SJSA1 (cell line): ENCODE measurements at places on chromosomes 7 and 10. TPM values are rescaled to one million over a fixed set of nuclear protein-coding genes. Genes with fewer than 3 reads are reported as not detected.

GRCh38 chr10:124003070-124003419 lies 90.4 kb downstream of the CHST15 start:
- no peaks in the 10 kb centered on the region for H3K36me3 ChIP-seq
- no peak overlapping the region for H3K4me3 ChIP-seq
- DNase-seq = peak; percentile 31

GRCh38 chr10:132921818-132922807 lies 20.3 kb downstream of the CFAP46 start:
- H3K27me3 ChIP-seq = no peaks in the 10 kb centered on the region
- DNase-seq = no peak

- H3K4me3 ChIP-seq = no peak overlapping the region
- no peaks in the 10 kb centered on the region for H3K36me3 ChIP-seq
- no peak overlapping the region; the same call in 1 of the 2 replicates for H3K27ac ChIP-seq
- no peak for DNase-seq
- peaks cover 24% of the 10 kb centered on the region for H3K4me1 ChIP-seq
Observed at GRCh38 chr7:138876326-138876725, 78.3 kb upstream of the ATP6V0A4 start.

- H3K27me3 ChIP-seq = no peaks in the 10 kb centered on the region
- H3K4me1 ChIP-seq = peaks cover 61% of the 10 kb centered on the region
- H3K4me3 ChIP-seq = no peak overlapping the region
- H3K36me3 ChIP-seq = peaks cover 2% of the 10 kb centered on the region; the same call in 1 of the 2 replicates
Observed at GRCh38 chr10:119273413-119273812, 66.0 kb downstream of the GRK5 start.

GRCh38 chr7:151637781-151638261 lies 118.1 kb upstream of the RHEB start:
- no peaks in the 10 kb centered on the region for H3K36me3 ChIP-seq
- peak; percentile 81 for DNase-seq
- no peak overlapping the region for H3K4me3 ChIP-seq
- H3K27ac ChIP-seq = peak overlapping the region; percentile 64; the same call in 1 of the 2 replicates

Gene CYP3A5
- total RNA-seq = 0.37 and 1.8 TPM in 2 replicates

GRCh38 chr10:86163522-86164173 lies 202.9 kb downstream of the GRID1 start:
- no peak for DNase-seq
- H3K27me3 ChIP-seq = no peaks in the 10 kb centered on the region
- H3K27ac ChIP-seq = no peak overlapping the region
- H3K36me3 ChIP-seq = no peaks in the 10 kb centered on the region
- H3K4me1 ChIP-seq = no peaks in the 10 kb centered on the region

Gene EVX1
- total RNA-seq = not detected in 2 replicates

GRCh38 chr10:104308439-104308903 lies 29.8 kb downstream of the ITPRIP start:
- peaks cover 15% of the 10 kb centered on the region for H3K4me1 ChIP-seq
- DNase-seq = no peak
- H3K4me3 ChIP-seq = no peak overlapping the region
- no peaks in the 10 kb centered on the region for H3K27me3 ChIP-seq
- H3K36me3 ChIP-seq = peaks cover 42% of the 10 kb centered on the region

- H3K4me1 ChIP-seq = no peaks in the 10 kb centered on the region
- no peak overlapping the region for H3K4me3 ChIP-seq
Observed at GRCh38 chr7:142740786-142741185, 8.5 kb upstream of the PRSS1 start.

DNA sequence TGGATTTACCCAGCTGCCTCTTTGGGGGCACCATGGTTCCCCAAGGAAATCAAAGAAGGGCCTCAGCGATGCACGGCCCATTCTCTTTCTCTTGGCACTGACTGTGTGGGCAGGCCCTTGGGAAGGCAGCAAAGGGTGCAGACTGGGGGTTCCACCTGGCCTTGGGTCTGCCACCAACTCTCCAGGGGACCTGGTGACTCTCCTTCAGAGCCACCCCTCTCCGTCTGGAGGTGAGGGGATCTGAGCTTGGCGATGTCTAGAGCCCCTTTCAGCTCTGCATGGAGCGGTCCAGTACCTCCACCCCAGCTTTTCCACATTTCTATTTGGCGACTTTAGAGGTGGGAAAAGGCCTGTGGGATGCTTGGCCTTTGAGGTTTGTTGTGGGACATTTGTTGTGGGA lies 69.1 kb downstream of the C10orf120 start:
- H3K27ac ChIP-seq = no peak overlapping the region
- no peaks in the 10 kb centered on the region for H3K4me1 ChIP-seq
- H3K27me3 ChIP-seq = no peaks in the 10 kb centered on the region; the same call in 1 of the 2 replicates
- no peak for DNase-seq
- no peaks in the 10 kb centered on the region for H3K36me3 ChIP-seq

Gene LDB1
- total RNA-seq = 22.5 and 29.0 TPM in 2 replicates

GRCh38 chr7:4233621-4234497 lies 448.2 kb upstream of the FOXK1 start:
- H3K27me3 ChIP-seq = no peaks in the 10 kb centered on the region
- no peak overlapping the region for H3K27ac ChIP-seq
- peaks cover 1% of the 10 kb centered on the region; the same call in 1 of the 2 replicates for H3K36me3 ChIP-seq
- no peak for DNase-seq
- no peak overlapping the region for H3K4me3 ChIP-seq
- no peaks in the 10 kb centered on the region for H3K4me1 ChIP-seq

DNA sequence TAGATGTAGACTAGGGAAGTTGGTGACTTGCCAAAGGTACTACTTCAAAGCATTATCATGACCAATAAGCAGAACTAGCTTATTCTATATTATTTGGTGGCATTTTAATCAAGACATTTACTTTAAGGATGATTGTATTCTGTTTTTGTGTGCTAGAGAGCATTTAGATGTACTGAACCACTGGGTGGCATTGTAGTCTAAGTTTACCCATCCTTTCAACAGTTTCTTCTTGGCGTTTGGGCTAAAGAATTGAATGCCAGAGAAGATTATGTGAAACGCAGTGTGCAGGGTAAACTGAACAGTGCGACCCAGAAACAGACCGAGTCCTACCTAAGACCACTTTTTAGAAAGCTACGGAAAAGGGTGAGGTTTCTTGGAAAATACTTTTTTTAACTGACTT lies 26.8 kb downstream of the PRPF18 start:
- DNase-seq = no peak
- H3K36me3 ChIP-seq = peaks cover 44% of the 10 kb centered on the region
- H3K4me3 ChIP-seq = no peak overlapping the region
- H3K4me1 ChIP-seq = peaks cover 33% of the 10 kb centered on the region
- no peak overlapping the region for H3K27ac ChIP-seq

DNA sequence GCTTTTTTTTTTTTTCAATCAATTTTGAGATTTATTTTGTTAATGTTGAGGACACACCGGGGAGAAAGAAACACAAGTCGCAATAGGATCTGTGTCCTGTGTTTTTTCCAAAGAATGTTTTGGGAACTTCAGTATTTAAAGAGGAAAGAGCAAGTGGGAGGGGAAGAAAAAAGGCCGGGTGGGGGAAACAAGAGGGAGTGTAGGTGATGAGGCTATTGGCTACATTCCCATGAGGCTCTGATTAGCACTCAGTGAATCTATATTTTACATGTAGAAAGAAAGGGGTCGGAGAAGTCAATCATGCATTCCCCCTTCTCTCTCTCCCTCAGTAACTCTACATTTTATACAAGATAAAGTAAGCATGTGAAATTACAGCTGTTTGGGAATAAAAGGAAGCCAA lies 4.1 kb downstream of the ZNF680 start:
- H3K4me1 ChIP-seq = no peaks in the 10 kb centered on the region
- no peaks in the 10 kb centered on the region for H3K27me3 ChIP-seq
- no peak for DNase-seq
- H3K27ac ChIP-seq = peak overlapping the region; percentile 38; the same call in 1 of the 2 replicates

Gene CRHR2
- not detected in 2 replicates for total RNA-seq

Gene LIPJ
- total RNA-seq = not detected in 2 replicates

Gene CHRM2
- 0.13 and 0.24 TPM in 2 replicates for total RNA-seq

- no peak overlapping the region for H3K27ac ChIP-seq
- no peak for DNase-seq
- H3K27me3 ChIP-seq = peaks cover 48% of the 10 kb centered on the region
- no peak overlapping the region for H3K4me3 ChIP-seq
- H3K4me1 ChIP-seq = no peaks in the 10 kb centered on the region
- H3K36me3 ChIP-seq = no peaks in the 10 kb centered on the region
Observed at GRCh38 chr7:1321411-1322239, 89.0 kb downstream of the UNCX start.

Gene IL15RA
- 1.1 and 1.8 TPM in 2 replicates for total RNA-seq

Gene ARHGAP22
- 0.53 TPM in 1 of 2 replicates, not detected in the other for total RNA-seq

GRCh38 chr10:35907548-35907947 lies 265.5 kb upstream of the FZD8 start:
- no peak for DNase-seq
- no peaks in the 10 kb centered on the region for H3K27me3 ChIP-seq
- H3K27ac ChIP-seq = no peak overlapping the region
- H3K36me3 ChIP-seq = no peaks in the 10 kb centered on the region

Gene FAM171A1
- total RNA-seq = 47.6 and 60.3 TPM in 2 replicates

GRCh38 chr10:64130152-64130551 lies 609.0 kb downstream of the REEP3 start:
- H3K4me1 ChIP-seq = no peaks in the 10 kb centered on the region
- no peaks in the 10 kb centered on the region for H3K36me3 ChIP-seq
- H3K4me3 ChIP-seq = no peak overlapping the region
- no peak overlapping the region for H3K27ac ChIP-seq

- no peaks in the 10 kb centered on the region for H3K27me3 ChIP-seq
- no peaks in the 10 kb centered on the region for H3K36me3 ChIP-seq
- DNase-seq = no peak
- no peak overlapping the region for H3K4me3 ChIP-seq
Observed at GRCh38 chr10:129323879-129324278, 143.2 kb upstream of the MGMT start.

- DNase-seq = no peak
- no peak overlapping the region for H3K27ac ChIP-seq
- H3K4me3 ChIP-seq = no peak overlapping the region
- no peaks in the 10 kb centered on the region for H3K4me1 ChIP-seq
Observed at GRCh38 chr10:49572594-49573114, 33.7 kb upstream of the ERCC6 start.

Gene MSMB
- not detected in 2 replicates for total RNA-seq

GRCh38 chr7:122073635-122074034 lies 70.4 kb downstream of the AASS start:
- H3K27me3 ChIP-seq = no peaks in the 10 kb centered on the region
- no peak overlapping the region for H3K4me3 ChIP-seq
- DNase-seq = no peak

DNA sequence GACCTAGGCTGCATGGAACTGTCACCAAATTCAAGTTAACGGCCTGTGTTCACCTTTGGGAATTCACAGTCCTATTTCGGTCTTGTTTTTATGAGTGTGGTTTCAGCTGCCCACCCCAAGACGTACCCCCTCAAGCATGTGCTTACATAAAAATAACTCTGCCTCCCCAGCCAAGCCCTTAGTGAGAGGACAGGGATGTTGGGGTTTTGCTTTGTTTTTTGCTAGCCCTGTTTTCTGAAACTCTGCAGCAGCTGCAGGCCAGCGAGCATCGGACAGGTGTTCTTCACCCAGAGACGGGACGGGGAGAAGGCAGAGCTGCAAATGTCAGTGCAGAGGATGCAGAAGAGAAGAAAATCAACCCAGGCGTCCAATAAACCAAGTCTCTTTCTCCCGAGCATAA lies 13.5 kb downstream of the CHST15 start:
- H3K4me3 ChIP-seq = no peak overlapping the region
- no peaks in the 10 kb centered on the region for H3K36me3 ChIP-seq
- no peaks in the 10 kb centered on the region for H3K4me1 ChIP-seq
- DNase-seq = no peak

- H3K4me3 ChIP-seq = no peak overlapping the region
- DNase-seq = no peak
- H3K27ac ChIP-seq = no peak overlapping the region
- H3K36me3 ChIP-seq = no peaks in the 10 kb centered on the region
- no peaks in the 10 kb centered on the region for H3K4me1 ChIP-seq
Observed at GRCh38 chr10:123669886-123670285, 3.7 kb downstream of the GPR26 start.

DNA sequence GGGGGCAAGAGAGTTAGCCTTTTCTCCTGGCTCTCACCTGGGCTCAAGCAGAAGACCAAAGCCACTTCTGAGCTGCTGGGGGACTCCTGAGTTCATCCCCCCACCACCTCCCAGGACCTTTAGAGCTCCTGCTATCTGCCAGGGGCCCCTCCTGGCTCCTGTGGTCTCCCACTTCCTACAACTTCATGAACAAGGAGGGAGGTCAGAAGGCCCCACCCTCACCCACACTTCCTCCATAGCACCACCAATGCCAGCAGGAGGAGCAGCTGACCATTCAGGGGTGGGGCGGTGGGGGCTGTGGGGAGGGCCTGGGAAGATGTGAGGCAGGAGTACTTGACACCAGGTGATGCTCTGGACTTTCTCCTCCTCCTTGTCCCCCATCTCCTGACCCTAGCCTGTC lies 32.6 kb upstream of the ADCYAP1R1 start:
- no peak for DNase-seq
- H3K27ac ChIP-seq = no peak overlapping the region
- no peak overlapping the region for H3K4me3 ChIP-seq
- no peaks in the 10 kb centered on the region for H3K36me3 ChIP-seq
- no peaks in the 10 kb centered on the region for H3K4me1 ChIP-seq

DNA sequence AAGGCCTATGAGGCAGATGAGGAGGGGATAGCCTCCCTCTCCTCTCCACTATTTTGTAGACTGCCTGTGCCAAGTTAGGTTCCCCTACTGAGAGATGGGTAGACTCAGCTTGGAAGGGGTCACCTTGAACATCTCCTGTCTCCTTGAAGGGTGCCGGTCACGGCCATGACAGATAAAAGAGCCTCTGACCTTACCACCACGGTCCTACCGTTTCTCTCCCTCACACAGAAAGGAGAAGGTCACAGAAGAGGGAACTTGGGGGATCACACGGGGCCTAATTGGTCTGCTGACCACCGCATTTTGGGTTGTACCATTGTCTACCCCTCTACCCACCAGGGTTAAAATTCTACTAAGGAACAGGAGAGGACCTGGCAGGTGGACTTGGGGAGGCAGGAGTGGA lies 17.0 kb downstream of the PRSS2 start:
- no peak overlapping the region for H3K27ac ChIP-seq
- no peaks in the 10 kb centered on the region for H3K4me1 ChIP-seq
- H3K36me3 ChIP-seq = no peaks in the 10 kb centered on the region
- no peak overlapping the region for H3K4me3 ChIP-seq
- DNase-seq = no peak
- H3K27me3 ChIP-seq = peaks cover 10% of the 10 kb centered on the region

Gene PNLIPRP3
- not detected in 2 replicates for total RNA-seq

DNA sequence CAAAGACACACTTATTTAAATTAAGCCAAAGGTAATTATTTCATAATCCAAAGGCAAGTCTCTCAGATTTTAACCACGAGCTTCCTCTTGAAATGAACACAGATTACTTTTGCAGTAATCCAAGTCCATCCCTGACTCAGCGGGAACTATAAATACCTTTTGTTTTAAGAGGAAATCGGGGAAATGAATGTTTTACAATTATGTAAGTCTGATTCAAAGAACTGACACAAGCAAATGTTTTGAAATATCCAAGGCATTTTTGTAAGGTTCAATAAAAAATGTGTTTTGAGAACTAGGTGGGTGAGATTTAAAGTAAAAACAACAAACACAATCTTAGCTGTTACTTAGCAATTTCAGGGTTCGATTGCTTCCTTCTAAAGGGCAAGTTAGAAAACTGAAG lies 179.8 kb upstream of the ASAH2 start:
- DNase-seq = peak; percentile 21
- H3K4me1 ChIP-seq = peaks cover 12% of the 10 kb centered on the region
- H3K27me3 ChIP-seq = no peaks in the 10 kb centered on the region
- no peak overlapping the region for H3K4me3 ChIP-seq
- H3K27ac ChIP-seq = peak overlapping the region; percentile 34; the same call in 1 of the 2 replicates
- H3K36me3 ChIP-seq = no peaks in the 10 kb centered on the region
